Activated CD8-positive, alpha-beta memory T cell treated with anti-CD3 and anti-CD28 coated beads, Interleukin-2, amount 50 U/mL, for 48 hours (primary cell): ENCODE measurements at places on chromosomes 6 and 20.

- DNase-seq = no peak
These were observed 173.7 kb upstream of the THEMIS start for GRCh38 chr6:128074567-128074966.

DNA sequence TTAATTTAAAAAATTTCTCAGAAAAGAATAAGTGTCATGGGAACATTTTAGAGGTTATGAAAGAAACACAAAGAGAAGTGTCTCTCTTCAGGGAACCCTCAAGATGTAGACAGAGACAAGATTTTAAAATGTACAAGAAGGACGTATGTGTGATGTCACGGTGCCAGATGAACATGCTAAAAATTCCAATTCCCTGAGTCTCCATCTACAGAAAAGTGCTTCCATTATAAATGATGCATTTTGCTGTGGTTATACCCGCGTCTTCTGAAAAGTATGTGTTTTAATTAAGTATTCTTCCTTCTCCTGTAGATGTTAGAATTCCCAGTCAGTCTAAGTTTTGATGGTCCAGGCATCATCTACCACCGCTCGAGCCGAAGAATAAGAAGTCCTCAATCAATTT is 489.1 kb downstream of the PREX1 start:
- DNase-seq = no peak

DNA sequence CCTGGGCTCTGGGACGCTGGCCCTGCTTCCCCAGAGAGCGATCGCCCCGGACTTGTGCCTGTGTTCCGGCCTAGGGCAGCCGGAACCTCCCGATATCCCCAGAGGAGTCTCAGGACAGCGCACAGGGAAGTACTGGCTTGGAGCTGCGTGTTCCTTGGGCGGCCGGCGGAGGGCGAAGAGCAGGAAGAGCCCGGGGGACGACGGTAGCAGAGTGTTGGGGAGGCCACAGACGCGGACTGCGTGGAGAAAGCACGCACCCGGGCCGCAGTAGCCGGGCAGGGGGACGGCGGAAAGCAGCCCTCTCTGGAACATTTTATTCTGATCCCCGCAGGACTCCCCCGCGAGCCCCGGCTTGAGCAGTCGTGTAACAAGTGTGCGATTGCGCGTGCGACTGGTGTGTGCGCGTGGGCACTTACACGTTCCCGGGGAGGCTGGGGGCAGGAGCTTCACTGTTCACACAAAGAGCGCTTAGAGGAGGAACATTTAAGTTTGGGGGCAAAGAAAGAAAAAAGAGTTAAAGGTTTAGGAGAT is 36.1 kb downstream of the NCR2 start:
- peak; percentile 60 for DNase-seq

DNA sequence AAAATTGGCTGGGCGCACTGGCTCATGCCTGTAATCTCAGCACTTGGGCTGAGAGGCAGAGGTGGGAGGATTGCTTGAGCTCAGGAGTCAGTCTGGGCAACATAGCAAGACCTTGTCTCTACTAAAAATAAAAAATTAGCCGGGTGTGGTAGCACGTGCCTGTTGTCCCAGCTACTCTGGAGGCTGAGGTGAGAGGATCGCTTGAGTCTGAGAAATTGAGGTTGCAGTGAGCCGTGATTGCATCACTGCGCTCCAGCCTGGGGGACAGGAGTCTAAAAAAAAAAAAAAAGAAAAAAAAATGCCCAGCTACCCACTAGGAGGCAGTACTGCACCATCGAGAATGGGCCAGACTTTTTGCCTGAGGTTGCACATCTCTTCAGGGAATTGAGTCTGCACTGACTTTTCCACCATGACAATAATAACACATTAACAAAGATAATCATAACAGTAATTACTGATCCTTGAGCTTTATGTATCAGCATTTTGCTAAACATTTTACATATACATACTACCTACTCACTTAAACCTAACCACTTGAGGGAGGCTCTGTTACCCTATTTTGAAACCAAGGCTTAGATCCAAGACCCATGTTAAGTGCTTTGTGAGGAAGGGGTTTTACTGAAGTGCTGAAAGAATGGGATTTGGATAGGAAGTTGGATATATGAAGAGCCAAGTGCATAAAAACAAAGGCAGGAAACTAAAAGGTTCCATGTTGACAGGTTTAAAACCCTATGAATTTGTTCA is 21.0 kb downstream of the SRSF3 start:
- DNase-seq = no peak

GRCh38 chr20:50628853-50629669 is 62.3 kb downstream of the RIPOR3 start:
- DNase-seq = no peak

- no peak for DNase-seq
These were observed 27.3 kb downstream of the SLC2A4RG start for GRCh38 chr20:63766695-63767426.

DNA sequence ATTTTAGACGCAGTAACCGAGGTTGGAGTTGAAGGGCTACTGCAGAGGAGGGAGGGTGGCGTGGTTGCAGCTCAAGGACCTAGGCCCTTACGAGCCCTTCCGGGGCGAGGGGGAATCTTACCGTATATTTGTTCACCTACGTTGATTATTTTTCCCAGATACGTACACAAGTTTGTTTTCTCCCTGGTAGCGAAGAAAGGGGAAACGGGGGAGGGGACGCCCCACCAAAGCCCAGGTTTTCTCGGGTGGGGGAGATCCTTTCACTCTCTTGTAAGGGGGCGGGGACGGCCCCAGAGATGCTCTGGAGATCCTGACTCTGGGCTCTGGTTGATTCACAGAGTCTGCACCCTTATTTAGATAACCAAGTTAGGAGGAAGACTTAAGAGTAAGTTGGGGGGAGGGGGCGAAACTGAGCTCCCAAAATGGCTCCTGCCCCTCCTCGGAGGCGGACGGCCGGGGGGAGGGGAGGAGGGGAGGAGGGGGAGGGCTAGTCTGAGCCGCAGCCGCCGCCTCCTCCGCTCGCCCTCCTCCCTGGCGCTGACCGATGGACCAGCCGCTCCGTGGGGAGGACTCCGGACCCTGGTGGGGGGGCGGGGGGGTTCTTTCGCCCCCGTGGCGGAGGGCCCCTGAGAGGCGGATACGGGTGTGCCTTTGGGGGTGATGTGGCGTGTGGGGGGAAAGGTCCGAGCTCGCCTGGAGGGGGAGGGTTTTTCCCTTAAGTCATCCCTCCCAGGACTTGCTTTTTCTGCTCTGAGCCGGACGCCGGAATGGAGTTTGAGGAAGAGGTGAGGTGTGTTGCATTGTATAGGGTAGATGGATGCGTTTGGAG is 2.2 kb downstream of the BRD2 start:
- DNase-seq = peak; percentile 87

GRCh38 chr6:119952696-119953095 is 603.1 kb upstream of the MAN1A1 start:
- DNase-seq = no peak

GRCh38 chr20:38452880-38453624 is 17.9 kb upstream of the SNHG17 start:
- no peak for DNase-seq

DNA sequence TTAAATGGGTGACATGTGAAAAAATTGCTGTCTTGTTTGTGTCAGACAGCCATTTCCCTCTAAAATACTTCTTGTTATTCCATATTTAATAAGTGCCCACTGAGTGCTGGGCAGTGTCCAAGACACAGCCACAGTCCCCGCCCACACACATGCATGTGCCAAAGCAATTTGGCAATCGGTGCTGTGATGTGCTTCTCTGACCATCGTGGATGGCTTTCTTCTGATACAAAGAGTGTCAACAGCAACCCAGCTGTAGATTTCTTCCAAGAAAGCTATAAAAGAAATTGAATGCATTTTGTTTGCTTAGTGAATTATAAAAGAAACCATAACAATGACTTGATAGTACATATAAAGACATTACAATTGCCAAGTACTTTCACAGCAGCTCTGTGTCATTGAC is 140.5 kb upstream of the ATXN1 start:
- DNase-seq = no peak

DNA sequence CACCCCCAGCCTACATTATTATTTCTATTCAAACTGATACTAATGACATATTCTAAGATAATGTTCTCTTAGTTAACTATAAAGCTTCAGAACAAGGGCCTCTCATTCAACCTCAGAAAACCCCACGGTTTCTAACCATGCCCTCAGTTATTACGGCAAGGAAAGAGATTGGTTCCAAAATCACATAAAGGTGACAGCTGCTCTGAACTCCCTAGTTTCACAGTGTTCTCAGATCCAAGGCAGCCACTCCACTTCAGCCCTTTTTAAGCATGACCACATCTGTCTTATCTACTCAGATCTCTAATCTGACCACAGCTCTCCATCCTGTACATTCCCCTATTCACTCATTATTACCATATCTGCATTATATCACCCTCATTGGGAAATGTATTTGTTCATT is 98.8 kb upstream of the CEP85L start:
- DNase-seq = no peak

DNA sequence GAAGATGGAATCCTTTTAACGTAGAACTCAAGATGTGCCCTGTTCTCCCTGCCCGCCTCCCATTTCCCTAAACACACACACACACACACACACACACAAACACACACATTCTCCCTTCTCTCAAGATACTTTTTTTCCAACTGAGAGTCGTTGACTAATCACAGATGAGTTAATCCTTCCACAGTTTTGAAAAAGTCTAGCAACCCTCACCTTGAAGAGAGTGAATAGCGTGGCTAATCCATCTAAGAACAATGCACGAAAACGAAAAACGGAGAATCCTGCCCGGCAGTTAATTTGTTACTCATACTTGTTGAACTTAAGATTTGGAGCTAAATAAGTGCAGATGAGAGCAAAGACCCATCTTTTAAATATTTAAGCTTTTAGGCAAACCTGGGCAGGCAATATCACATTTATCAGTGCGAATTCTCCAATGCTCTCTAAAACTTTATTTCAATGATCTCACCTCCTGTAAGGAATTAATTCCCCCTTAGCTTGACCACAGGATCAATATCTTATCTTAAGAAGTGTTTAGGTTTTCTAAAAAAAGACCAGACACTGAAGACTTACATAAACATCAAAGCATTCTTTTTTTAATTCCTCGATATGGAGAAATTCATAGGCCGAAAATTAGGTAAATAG is 1.1 kb downstream of the AGPAT4 start:
- no peak for DNase-seq

DNA sequence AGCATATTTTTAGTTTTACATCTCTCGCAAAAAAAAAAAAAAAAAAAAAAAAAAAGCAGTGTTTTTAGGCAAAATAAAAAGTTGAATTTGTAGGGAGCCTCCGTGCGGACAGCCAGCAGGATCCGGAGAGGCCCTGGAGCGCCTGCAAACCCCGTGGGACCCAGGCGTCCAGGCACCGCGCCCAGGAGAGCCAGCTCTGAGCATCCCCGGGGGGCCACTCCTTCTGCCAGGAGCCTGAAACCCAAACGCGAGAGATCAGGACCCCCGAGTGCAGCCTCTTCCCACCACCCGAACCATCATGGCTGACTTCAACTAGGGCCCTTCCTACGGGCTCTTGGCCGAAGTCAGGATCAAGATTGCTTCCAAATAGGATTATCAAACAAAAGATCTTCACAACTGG is 54.1 kb upstream of the LY86 start:
- DNase-seq = no peak

- no peak for DNase-seq
These were observed 47.2 kb downstream of the TOX2 start for GRCh38 chr20:43961541-43962471.

- no peak for DNase-seq
These were observed 9.4 kb upstream of the NPBWR2 start for GRCh38 chr20:64116541-64117431.
